CD4-positive, CD25-positive, alpha-beta regulatory T cell (primary cell): ENCODE measurements at places on chromosomes 5 and 9. TPM values are rescaled to one million over a fixed set of nuclear protein-coding genes. Genes with fewer than 3 reads are reported as not detected.

Gene PTPN3
- 0.47 TPM for total RNA-seq

Gene PCDH1
- total RNA-seq: 0.20 TPM

GRCh38 chr5:163564321-163564938 is 59.0 kb downstream of the MAT2B start:
- peak; percentile 42 for DNase-seq

GRCh38 chr5:64519263-64519662 is 13.4 kb downstream of the RGS7BP start:
- DNase-seq: no peak

GRCh38 chr5:9464478-9464877 is 81.4 kb downstream of the SEMA5A start:
- no peak for DNase-seq

DNA sequence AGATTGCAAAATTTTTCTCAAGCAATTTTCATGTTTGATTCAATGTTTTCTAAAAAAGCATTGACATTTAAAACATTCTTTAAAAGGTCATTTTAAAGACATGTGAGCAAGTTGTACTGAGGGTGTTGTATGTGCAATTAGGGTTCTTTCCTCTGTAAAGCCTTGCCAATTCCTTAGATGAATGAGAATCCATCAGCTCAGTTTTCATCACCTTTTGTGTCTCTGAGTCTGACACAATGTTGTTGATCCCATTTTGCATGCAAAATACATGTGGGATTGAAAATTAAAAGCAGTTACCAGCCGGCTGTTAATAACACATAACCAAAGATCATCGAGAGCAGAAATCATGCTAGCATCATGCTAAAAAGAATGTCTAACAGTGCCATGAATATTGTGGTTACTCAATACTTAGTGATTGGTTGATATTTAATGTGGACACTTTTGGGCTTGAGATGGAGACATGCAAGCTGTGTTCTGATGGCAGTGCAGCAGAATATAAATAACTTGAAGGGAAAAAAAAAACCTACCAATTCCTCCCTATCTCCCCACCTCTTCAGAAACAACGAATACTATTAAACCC is 57.7 kb downstream of the FGF10 start:
- no peak for DNase-seq

GRCh38 chr5:10528056-10528816 is 35.6 kb upstream of the ANKRD33B start:
- DNase-seq: no peak

DNA sequence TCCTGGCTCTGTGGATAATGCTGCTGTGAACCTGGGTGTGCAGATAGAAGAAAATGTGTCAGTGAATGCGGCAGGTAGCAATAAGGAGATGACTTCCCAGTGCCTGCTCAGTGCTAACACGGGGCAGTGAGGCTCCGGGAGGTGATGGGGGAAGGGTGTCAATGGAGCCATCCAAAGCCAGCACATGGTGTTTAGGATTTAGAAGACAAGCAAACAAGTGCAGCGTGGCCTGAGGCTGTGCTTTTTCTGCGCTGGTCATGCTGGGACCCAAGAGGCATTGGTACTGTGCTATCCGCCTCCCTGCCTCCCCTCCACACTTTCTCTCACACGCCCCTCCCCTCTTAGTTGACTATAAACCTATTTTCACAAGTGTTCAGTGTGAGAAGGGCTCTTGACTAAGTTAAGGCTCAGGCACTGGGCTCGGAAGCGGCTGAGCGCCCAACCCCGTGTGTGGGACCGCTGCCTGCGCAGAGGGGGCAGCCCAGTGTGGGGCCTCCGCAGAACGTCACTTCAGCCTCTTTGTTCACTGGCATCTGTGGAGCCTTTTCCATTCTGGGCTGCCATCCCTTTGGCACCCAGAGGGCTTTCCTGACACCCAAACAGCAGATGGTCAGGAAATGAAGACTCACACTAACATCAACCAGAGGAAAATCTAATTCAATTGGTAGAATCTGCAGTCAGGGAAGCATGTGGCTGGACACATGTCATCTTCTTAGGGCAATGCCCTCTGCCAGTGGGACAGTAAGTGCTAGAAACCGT is 21.8 kb upstream of the NINJ1 start:
- DNase-seq: no peak

GRCh38 chr9:125541840-125542243 is 165.2 kb downstream of the MAPKAP1 start:
- no peak for DNase-seq

DNA sequence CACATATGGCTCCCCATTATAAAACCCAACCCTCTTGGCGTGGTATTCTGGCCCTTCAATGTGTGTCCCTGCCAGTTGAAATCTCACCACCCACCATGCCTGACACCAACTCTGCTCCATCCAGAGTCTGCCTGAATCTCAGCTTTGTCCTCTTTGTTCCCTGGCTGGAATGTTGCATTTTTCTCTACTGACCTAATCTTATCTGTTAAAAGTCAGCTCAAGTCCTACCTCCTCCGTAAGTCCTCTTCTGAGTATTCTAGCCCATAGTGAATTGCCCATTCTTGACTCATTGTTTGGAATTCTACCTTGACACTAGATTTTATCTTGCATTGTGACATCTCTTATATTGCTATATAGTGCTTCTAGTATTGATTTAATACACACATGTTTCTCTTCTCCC is 207.1 kb upstream of the VLDLR start:
- DNase-seq: no peak

DNA sequence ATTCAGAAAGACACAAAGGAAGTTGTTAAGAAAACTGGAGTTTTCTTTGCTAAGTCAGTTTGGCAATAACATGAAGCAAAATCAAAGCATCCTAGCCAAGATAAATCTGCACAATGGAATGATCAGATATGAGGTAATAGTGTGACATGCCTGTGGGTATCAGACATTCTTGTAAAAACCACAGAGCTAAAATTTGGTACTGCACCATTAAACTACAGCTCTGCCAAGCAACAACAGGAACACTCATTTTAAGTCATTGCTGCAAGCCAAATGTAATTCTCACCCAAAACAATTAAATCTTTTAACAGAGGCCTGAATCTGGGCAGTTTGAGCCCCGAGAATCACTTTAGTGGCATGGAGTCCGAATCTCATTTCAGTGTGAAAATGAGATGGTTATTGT is 96.6 kb downstream of the VCAN start:
- DNase-seq: no peak

DNA sequence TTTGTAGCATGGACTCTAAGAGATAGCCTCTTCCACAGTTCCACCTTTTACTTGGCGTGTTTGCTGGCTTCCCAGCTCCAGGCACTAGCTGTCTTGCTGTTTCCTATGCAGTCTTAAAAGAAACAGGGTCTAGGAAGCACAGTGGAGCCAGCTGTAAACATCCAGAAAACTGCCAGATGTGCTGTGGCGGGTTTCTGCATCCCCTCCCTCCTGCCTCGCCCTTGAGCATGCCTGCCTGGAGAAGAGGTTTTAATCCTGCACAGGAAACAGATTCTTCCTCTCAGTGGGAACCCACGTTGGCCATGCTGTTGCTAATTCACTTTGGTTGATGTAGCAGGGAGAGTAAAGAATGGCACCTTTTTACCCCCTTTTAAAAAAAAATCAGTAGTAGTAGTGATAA is 121.3 kb downstream of the RPS23 start:
- DNase-seq: no peak

- DNase-seq: no peak
Measured at GRCh38 chr5:150323092-150323491, 20.4 kb upstream of the ARSI start.

- DNase-seq: no peak
Measured at GRCh38 chr5:130874861-130875417, 290.1 kb downstream of the HINT1 start.
